ENCODE measurements at places on chromosomes 12 and 14.

DNA sequence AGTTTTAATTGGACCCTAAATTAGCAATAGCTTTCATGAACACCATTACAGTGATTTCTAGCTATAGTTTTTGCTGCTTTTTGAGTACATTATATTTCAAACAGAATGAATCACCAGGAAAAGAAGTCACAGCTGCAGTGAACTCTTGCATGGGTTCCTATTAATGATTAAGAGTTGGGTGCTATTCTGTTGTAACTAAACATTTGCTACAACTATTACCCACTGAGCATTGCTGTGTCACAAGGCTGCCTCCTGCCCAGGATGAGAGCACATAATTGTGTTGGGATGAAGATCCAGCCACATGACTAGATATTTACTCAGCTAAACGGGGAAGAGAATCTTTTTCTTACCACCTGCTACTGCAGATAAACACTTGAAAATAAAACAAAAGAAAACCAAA lies 152.7 kb downstream of the GXYLT1 start:
- DNase-seq, result no peak

- DNase-seq, result no peak
Measured at GRCh38 chr12:78759367-78759766, 105.2 kb upstream of the SYT1 start.

- DNase-seq, result no peak
Measured at GRCh38 chr14:74574090-74574433, 38.0 kb downstream of the LTBP2 start.

GRCh38 chr12:85309125-85309566 lies 29.1 kb downstream of the ALX1 start:
- DNase-seq, result no peak

- no peak for DNase-seq
Measured at GRCh38 chr14:32169191-32169590, 32.7 kb upstream of the RNU6-7 start.

- no peak for DNase-seq
Measured at GRCh38 chr14:104252256-104253215, 114.1 kb downstream of the KIF26A start.

DNA sequence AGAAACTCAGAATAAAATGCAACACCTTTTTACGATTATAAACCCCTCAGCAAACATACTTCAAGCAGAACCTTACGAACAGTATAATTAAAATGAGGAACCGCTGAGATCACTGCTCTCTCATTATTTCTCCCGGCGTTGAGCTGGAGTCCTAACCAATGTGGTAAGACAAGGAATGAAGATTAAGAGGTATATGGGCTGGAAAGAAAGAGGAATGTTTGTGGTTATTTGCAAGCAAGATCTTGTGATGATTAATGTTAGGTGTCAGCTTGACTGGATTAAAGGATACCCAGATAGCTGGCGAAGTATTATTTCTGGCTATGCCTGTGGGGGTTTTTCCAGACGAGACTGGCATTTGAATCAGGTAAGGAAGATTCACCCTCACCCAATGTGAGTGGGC lies 10.3 kb upstream of the ZNF84 start:
- no peak for DNase-seq

GRCh38 chr12:63495974-63496373 lies 172.3 kb downstream of the DPY19L2 start:
- no peak for DNase-seq

DNA sequence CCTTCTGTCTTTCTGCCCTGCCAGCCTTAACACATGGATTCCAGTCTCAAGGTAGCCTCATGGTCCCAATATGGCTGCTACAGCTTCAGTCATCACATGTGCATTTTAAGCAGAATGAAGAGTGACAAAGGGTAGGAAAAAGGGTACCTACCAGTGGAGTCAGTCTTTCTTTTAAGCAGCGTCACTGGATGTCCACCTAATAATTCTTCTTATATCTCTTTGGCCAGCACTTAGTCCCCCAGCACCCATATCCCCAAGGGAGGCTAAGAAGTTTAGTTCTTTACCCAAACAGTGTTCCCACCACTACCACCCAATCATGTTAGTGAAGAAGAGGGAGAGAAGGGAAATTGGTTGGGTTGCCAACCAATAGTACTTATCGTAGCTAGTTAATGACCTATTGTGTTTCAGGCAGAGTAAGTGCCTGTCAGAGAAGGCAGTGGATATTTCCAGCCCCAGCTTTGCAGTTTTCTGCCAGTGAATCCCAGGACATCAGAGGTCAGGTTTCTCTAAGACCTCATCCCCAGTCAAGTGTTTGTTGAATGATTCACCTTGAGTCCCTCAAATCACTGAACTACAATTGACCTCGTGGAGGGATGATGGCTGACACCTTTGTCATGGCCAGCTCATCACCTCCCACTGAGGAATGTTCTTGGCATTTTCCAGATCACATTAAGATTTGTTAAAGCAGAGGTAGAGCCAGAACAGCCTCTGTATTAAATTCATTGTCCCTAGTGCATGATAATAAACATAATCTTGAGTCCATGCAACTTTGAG lies 250.9 kb upstream of the CRY1 start:
- no peak for DNase-seq

DNA sequence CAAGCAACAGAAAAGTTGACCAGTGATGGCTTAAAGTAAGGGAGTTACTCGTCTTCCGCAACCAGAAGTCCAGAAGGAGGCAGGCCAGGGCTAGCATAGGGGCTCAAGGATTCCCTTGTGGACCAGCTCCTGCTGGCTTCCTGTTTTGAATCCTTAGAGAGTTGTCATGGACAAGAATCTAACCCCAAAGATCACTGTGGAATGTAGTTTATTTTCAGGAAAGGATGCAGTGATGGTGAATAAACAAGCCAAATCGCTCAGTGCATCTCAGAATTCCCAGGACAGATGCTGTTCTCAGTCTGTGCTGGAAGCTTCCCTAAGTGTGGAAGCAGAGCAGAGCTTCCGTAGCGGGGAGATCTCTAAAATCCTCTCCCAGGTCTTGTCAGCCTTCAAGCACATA lies 311.3 kb downstream of the C12orf75 start:
- no peak for DNase-seq

GRCh38 chr14:41521891-41522290 lies 84.8 kb upstream of the LRFN5 start:
- DNase-seq, result no peak

GRCh38 chr12:17954788-17955187 lies 135.2 kb downstream of the RERGL start:
- no peak for DNase-seq

DNA sequence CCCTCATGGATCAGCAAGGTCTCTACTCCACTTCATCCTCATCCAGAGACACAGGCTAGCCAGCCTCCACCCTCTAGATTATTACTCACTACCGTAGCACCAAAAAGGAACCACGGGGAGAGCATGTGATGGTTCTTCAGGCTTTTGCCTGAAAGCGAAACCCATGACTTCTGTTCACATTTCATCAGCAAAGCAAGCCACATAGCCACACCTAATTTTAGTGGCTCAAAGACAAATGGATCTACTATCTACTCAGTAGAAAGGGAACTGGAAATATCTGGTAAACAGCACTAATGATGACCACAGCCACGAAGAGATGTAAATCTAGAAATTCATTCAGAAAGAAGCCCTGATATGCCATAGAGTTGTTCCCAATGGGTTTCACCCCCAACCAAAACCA lies 51.4 kb downstream of the VCPKMT start:
- no peak for DNase-seq

- peak; percentile 54 for DNase-seq
Measured at GRCh38 chr12:30753751-30754382, 884 bp downstream of the CAPRIN2 start.

DNA sequence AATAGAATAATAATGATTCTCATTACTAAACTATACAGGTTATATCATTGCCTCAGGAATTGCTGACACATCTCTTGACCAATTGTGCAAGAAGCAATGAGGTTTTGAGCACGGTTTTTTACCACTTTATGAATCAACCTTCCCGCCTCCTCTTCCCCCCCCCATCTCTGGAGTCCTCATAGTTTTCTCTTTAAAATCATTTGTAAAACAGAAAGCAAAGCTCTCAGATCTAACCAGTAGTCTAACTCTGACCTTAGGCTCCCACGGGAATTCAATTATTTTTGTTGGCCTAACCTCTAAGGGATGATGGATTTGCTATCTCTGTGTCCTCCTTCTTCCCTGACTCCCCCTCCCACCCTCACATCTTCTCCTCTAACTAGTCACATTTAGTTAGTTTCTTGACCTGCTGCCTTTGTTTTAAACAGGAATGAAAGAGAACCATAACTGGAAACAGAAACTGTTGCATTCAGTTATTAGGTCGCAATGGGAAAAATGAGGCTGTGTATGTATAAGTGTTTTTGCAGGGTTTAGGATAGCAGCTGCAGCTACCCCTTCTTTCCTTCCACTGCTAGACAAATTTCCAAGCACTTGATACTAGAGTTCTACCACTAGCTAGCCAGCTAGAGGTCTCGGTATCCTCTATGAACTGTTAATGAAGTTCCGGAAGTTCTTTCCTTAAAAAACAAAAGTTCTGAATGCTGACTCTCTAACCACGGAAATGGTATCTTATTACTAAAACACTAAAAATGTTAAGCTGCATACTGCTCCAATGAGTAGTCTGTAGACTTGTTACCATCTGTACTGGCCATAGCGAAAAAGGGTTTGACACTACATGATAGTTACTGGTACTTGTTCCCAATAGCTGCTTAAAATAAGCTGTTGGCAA lies 65.4 kb downstream of the TAOK3 start:
- no peak for DNase-seq

- DNase-seq, result peak; percentile 82
Measured at GRCh38 chr12:128250096-128250495, 16.9 kb upstream of the TMEM132C start.

- DNase-seq, result no peak
Measured at GRCh38 chr14:34157651-34158050, 206.8 kb upstream of the EGLN3 start.

DNA sequence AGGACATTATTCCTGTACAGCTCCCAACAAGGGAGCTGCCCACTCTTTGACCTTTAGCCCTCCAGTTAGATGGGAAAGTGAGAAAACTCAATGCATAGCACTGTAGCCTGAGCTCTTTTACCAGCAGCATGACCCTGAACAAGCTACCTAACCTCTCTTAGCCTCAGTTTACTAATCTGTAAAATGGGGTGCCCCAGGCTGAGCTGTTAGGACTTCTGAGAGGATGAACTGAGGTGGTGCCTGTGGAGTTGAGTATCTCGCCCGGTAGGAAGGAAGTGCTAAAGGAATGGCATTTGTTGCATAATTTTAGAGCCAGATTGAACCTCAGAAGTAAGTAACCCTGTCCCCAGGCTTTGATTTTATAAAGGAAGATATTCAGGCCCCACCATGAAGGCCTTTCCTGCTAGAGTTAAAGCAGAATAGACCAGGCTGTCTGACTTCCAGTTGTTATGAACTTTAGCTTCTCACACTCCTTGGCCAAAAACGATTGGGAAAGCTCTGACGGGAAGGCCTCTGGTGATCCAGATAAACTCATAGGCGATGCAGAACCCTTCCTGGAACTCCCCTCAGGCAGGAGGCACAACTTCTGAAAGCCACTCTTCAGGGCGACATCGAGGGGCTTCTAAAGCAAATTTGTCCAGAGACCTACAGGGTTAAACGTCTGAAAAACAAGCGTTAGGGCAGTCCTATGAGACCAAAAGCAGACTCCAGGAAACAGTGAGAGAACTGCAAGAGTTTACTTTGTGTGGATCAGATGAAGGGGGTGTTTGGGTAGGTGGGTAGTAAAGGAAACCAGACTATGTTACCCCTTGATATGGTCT lies 2.5 kb upstream of the SERPINA10 start:
- no peak for DNase-seq

- no peak for DNase-seq
Measured at GRCh38 chr14:60161196-60162107, 3.7 kb downstream of the DHRS7 start.

- no peak for DNase-seq
Measured at GRCh38 chr12:2857576-2857975, 737 bp upstream of the TEX52 start.

GRCh38 chr12:116200812-116201211 lies 76.7 kb downstream of the MED13L start:
- DNase-seq, result no peak

DNA sequence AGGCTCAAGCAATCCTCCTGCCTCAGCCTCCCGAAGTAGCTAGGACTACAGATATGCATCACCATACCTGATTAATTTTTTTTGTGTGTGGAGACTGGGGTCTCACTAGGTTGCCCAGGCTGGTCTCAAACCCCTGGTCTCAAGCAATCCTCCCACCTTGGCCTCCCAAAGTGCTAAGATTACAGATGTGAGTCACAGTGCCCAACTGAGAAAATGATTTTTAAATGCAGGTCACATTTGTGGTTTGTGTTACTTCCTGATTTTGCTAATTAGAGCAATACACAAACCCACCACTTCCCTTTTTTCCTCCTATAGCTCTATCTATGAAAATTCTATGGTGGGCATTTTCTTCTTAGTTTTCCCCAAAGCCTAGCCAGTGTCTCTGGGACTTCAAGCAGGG lies 45.5 kb upstream of the TMEM263 start:
- DNase-seq, result no peak

- peak; percentile 14 for DNase-seq
Measured at GRCh38 chr14:103501921-103502669, 20.5 kb downstream of the CKB start.

DNA sequence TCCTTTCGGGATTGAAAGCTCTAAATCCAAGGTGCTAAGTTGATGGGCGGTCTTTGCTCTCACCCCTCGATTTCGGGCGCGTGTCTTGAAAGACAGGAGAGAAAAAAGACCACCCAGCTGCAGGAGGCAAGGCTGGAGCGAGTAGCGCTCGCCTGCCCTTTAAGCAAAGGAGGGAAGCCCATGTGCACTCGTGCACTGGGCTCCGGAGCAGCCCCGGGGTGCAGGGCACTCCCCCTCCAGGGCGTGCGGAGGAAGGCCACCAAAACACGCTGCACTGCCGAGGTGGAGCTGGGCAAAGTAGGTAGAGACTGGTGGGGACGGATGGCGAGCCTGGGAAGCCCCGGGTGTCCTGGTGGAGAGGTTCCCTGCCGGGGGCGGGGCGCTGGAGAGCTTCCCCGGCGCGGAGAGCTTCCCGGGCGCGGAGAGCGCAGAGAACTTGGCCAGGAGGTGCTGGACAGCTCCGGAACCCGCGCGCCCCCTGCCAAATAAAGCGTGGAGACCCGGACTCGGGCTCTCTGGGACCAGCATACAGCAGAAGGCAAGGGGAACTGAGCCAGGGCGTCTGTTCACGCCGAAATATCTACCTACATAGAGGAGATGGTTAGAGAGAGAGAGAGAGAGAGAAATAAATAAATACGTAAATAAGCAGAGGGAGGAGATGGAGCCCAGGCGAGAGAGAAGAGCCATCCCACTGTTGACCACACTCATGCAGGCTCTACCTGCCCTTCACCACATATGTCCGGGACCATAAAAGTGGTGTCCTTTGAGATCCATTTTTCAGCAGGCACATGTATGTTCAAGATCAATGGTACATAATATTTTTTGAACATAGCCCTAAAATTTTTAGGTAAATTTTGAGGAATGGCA lies 662 bp upstream of the NELL2 start:
- DNase-seq, result peak; percentile 75

- no peak for DNase-seq
Measured at GRCh38 chr14:103561381-103562178, 877 bp downstream of the BAG5 start.

DNA sequence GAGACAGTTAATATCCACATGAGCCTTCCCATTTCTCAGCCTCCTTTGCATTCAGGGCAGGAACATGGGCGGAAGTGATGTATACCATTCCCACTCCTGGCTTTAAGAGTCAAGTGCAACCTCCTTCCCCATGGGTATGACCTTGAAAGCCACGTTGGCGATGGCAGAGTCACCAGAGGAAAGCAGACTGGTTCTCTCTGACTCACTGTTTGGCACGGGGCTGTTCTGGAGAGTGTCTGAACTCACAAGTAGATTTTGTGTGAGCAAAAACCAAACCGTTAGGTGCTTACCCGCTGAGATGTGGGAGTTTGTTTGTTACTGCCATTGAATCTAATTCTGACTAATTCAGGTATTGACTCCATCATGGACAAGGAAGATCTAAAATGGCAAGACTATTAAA lies 36.7 kb upstream of the PZP start:
- DNase-seq, result no peak

All from G401 (cell line).